GM12864 (cell line): ENCODE measurements at places on chromosomes 2 and 18.

DNA sequence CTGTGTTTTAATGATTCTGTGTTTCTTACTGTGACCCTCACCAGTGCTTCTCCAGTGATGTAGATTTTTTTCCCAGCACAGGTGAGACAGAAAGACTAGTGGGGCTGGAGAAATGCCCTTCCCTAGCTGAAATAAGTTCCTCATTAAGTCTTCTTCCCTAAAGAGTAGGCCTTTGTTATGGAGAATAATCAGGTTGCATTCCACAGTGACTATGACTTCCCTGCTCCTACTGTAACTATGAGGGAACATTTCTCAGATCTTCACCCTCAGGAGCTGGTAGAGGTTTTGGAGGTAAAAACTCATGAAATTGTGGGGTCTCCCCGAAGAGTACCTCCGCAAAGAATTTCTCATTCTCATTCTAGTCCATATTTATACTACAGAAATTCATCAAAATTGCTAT lies 286.2 kb downstream of the GRB14 start:
- DNase-seq, result no peak

DNA sequence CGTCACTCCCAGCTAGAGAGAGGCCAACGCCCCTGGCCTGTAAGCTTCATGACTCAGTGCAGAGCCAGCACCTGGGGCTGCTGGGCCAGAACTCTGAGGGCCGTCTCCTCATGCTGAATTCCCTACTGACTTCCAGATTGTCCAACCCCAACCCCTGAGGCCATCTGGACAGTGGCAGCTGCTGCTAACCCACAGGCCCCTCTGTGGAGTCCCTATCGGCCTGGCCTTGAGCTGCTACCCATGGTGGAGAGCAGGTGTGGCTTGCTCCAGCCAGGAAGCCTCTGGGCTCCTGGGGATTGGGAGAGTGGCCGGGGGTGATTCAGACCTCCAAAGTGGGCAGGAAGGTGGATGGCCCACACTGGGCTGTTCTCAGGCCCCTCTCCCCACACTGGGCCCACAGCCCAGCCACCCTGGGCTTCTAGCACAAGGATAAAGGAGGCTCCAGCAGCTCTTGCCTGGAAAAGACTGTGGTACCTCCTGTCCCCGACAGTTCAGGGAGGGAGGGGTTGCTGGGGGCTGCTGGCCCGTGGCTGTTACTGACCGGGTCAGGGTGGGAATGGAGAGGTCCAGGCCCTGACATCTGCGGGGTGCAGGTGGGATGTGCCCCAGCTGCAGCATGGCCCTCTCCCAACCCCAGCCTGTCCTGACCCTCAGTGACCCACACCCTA lies 8.2 kb downstream of the TEKT4 start:
- DNase-seq, result no peak

- DNase-seq, result no peak
These were observed 62.5 kb upstream of the HPCAL1 start for GRCh38 chr2:10240161-10240681.

GRCh38 chr2:49251766-49252165 lies 97.5 kb upstream of the FSHR start:
- DNase-seq, result no peak

- DNase-seq, result no peak
These were observed 16.3 kb downstream of the GPR55 start for GRCh38 chr2:230908595-230909191.

GRCh38 chr2:29487967-29488555 lies 372.8 kb downstream of the CLIP4 start:
- no peak for DNase-seq

DNA sequence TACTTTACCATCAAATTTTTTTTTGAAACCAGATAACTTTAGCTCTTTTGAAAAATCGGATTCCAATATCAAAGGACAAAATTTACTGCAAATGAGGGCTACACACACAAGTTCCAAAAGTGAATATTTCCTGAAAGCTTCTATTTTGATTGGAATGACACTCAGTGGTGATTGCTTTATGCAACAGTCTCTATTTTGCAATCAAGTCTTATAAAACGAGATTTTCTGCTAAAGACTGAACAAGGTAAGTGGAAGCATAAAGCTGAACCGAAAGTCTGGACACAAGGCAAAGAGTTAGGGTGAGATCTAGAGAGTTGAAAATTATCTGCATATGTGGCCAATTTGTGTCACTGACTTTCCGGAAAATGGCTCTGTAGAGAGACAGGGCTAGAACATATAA lies 145.0 kb upstream of the OSR1 start:
- DNase-seq, result no peak

GRCh38 chr18:5943514-5943913 lies 48.2 kb upstream of the TMEM200C start:
- DNase-seq, result no peak

GRCh38 chr2:135850892-135851668 lies 14.1 kb upstream of the LCT start:
- no peak for DNase-seq

DNA sequence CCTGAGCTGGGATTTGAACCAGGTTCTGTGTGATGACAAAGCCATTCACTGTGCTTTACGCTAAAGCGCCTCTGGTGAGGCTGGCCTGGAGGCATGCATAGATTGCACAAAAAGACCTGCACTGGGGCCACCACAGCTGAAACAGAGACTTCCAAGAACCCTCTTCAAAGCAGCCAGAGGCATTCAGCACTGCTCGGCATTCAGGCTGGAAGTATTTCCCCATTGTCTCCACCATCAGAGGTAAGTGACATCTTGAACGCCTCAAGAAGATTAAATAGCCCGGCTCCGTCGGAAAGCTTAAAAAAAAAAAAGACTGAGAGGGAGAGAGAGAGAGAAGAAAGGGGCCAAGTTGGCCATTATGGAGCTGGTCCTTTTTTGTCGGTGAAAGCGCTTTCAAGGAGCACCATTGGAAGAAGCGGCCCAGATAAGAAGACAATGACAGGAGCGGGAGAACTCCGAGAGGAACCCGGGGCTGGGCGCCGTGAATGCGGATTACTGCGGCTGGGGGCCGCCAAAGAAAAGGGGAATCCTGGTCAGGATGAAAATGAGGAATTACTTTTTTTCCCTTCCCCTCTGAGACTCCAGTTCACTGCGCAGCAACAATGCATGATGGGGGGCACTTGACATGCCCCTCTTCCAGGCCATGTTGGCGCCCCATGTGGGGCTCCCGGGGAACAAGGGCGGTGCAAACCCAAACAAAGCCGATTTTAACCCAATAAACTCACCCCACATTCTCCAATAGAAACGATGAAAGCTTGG lies 228.3 kb downstream of the MYCN start:
- DNase-seq, result no peak
